ENCODE measurements at places on chromosomes 12 and 14.
A peak's percentile ranks its signal among the peaks of the same experiment; 100 is the strongest.

DNA sequence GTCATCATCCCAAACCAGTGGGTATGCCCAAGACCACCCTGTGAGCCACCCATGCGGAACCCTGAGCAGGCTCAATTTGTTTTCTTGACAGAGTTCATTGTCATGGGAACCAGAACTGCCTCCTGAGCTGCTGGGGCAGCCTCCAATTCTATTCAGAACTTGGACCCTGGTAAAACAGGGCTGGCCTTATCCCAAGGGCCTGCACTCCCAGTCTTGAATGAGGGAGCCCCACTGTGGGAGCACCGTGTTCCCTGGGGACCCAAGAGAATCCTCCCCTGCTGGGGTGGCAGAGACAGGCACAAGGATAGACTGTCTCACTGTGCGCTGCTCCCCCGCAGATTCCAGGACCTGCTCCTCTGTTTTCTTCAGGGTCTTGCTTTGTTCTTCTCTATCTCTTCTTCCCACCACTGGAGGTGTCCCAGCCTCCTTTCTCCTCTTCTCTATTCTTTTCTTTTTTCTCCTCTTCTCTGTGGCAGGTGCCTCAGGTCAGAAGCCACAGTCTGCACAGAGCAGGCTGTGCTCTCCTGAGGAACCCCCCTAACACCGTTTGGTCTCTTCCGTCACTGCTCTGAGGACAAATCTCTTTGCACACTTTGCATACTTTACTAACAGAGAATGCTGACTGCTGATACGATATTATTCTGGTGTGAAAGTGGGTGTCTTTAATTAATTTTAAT lies 31.2 kb upstream of the CHPT1 start:
- DNase-seq, result no peak

DNA sequence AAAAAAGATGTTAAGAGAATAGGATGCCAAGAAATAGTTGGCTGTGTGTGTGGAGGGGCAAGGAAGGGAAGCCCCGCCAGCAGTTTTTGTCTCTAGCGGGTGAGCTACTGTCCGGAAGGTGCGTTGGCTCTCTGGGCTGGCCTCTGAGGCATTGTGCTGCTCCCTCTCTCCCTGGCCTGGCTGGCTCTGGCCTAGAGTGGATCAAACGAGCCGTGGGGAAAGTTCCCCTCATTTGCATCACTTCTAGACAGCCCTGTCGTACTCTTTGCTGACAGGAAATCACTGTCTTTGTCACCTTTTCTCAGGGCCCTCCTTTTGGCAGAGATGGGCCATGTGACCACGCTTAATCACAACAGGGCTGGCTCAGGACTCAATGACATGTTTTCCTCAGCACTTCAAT lies 236.1 kb upstream of the NPAS3 start:
- DNase-seq, result no peak

DNA sequence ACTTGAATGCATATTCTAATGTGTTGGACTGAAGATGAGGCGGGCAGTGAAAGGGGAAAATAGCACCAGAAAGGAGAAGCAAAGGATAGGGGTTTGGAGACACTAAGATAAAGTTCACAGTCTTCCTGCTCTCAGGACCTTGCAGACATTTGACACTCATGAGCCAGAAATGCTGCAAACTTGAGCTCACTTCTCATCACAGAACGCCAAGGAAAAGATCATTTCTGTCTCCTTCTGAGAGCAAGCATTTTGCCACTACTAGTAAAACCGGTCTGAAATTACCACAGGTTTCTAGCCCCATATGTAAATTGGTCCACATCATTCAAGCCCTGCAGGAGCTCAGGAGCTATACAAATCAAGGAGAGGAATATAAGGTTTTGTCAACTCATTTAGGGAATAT lies 44.6 kb upstream of the ANO2 start:
- no peak for DNase-seq

GRCh38 chr14:83894568-83894967 lies 1635.4 kb upstream of the FLRT2 start:
- no peak for DNase-seq

DNA sequence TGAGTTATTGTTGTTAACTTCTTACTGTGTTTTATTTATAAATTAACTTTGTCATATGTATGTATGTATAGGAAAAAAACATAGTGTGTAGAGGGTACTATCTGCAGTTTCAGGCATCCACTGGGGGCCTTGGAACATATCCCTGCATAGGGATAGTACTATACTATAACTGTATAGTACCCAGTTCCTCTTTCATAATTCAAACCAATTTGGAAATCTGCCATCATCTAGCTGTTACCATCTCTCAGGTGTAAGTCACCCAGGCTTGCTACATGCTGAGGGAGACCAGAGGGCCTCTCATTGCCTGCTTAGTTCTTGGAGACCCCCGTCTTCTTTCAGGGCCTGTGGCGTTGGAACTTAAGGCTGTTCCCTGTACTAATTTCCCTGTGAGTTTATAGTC lies 12.9 kb upstream of the DCD start:
- DNase-seq, result no peak

GRCh38 chr14:80315681-80316080 lies 104.4 kb upstream of the DIO2 start:
- no peak for DNase-seq

DNA sequence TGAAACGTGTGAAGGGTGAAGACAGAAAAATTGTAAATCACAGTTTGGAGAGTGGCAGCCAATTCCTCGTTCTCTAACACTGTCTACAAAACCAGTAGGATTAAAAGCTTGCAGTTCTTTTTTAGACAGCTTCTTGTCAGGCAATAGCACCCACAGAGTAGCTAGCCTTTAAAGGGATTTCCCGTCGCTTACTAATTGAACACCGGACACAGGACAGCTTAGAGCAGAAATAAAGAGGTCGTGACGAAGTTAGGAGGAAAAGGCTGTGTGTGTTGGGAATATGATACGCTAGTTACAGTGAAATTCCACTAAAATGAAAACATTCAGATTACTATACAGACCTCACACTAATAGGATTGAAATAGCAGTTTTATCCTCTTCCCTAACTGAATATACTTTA lies 149.1 kb upstream of the FLRT2 start:
- no peak for DNase-seq

GRCh38 chr12:132624910-132625630 lies 6.5 kb downstream of the P2RX2 start:
- no peak for DNase-seq

GRCh38 chr14:95052016-95052585 lies 105.2 kb downstream of the DICER1 start:
- DNase-seq, result no peak

DNA sequence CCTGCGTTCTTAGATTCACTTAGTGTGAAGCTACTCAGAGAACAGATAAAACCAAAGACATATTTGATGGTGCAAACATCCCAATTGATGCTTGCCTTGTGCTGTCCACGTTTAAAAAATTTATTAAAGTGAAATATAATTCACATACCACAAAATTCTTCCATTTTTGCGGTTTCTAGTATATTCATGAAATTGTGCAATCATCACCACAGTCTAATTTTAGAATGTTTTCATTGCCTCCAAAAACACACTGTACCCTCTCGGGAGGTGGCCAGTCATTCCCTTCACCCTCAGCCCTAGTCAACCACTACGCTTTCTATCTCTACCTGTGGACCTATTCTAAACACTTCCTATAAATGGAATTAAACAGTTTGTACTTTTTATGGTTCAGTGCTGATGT lies 1109.2 kb downstream of the FLRT2 start:
- DNase-seq, result no peak

GRCh38 chr12:21828779-21829178 lies 54.3 kb upstream of the KCNJ8 start:
- DNase-seq, result no peak

- DNase-seq, result no peak
Observed at GRCh38 chr14:92500491-92500941, 13.1 kb upstream of the RIN3 start.

DNA sequence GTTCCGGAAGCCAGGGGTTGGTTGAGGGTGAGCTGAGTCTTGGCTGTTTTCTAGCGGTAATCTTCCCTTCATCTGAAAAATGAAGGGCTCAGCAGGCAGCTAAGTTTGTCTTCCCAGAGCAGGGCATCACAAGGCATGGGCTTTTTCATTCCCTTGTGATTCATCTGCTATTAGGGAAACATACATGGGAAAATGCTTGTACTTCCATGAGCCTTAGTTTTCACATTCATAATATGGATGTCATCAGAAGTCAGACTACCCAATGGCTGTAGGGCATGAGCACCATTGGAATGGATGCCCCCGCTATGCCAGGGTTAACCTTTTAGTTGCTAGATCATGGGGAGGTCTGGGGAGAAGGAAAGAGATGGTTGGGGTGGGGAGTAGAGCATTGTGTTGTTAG lies 18.7 kb downstream of the HELB start:
- DNase-seq, result no peak

GRCh38 chr12:82458101-82458500 lies 99.8 kb downstream of the METTL25 start:
- no peak for DNase-seq

GRCh38 chr14:26286081-26286912 lies 311.5 kb downstream of the NOVA1 start:
- DNase-seq, result no peak

- no peak for DNase-seq
Observed at GRCh38 chr12:126518596-126519200, 1453.5 kb downstream of the AACS start.

DNA sequence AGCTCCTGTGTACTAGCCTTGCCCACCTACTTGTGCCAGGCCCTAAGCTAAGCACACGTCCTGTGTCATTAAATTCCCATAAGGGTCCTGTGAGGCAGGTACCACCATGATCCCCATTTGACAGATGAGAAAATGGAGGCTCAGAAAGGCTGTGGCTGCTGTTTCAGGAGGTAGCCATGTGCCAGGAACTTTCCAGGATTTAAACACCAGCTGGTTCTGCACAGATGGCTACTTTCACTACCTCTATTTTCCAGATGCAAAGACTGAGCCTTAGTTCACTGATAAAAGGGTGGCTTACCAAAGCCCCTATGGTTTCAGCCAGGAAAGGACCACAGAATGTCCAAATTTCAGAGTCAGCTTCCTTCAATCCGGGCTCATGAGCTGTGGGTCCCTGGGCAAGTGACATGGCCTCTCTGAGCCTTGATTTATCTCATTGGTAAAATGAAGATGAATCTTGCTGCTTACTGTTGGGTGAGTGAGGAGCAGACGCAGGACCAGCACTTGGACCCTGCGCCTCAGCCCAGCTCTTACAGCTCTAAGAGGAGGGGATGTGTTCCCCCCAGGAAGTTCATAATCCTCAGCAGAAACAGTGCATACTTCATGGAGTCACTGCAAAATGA lies 23.5 kb downstream of the CMKLR1 start:
- DNase-seq, result no peak

DNA sequence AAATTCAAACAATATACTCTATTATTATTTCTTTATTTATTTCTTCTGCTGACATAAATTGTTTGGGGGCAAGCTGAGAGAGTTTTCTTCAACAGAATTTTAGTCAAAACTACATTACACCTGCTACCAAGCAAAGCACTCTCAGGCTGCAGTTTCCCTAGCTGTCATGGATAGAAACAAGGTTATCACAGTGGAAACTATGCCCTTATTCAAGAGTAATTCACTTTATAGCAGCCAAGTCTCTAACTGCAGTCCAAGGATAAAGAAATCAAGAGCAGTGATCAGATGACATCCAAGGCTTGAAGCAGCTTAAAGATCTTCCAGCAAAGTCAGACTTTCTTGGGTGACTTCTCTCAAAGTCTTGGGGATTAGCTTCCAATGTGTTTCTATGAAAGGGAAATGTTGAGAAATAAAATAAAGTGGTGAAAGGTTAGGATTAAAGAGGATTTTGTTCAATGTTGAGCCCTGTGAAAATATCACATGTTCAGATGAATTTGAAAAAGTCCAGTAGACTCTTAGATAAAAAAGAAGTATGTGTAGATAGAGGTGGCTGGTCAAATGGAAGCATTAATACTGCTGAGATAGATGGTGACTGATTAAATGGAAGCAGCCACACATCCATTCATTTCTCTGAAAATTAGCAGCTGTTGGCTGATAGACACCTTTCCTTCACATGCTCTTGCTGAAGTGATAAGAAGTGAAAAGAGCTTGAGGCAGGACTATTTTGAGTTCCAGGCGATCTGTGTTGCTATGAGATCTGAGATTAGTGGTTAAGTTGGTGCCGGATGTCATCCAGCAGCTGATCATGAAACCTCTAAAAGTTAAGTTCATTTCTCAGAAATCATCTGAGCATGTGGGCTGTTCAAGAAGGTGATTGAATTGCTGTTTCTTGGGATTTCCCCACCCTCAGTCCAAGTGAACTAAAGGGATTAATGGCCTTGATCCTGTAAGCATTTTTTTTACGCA lies 257.8 kb upstream of the BTG1 start:
- no peak for DNase-seq

GRCh38 chr12:53530920-53531319 lies 23.6 kb upstream of the NPFF start:
- no peak for DNase-seq

- no peak for DNase-seq
Observed at GRCh38 chr12:99984271-99985128, at the start of gene ANKS1B. Gene ANKS1B, minus strand, starts transcription at chr12:99984936. Its CDS starts 699 bp downstream, at chr12:99984237.

- DNase-seq, result peak; percentile 78
Observed at GRCh38 chr14:37056473-37056872, 115.9 kb downstream of the SLC25A21 start.

DNA sequence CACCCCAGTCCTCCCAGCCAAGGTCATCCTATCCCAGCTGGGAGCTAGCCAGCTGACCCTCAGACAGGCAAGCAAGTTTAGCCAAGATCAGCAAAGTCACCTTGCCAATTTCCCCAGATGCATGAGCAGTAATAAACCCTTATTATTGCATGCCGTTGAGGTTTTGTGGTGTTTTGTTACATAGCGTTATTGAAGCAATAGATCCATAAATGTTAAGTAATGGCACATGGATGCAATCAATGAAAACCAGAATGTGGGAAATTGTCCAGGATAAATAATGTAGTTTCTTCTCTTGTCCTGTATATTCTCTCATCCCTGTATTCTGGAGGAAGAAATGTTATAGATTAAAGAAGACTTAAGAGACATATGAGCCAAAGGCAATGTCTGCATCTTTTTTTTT lies 18.0 kb upstream of the TMEM260 start:
- DNase-seq, result no peak

DNA sequence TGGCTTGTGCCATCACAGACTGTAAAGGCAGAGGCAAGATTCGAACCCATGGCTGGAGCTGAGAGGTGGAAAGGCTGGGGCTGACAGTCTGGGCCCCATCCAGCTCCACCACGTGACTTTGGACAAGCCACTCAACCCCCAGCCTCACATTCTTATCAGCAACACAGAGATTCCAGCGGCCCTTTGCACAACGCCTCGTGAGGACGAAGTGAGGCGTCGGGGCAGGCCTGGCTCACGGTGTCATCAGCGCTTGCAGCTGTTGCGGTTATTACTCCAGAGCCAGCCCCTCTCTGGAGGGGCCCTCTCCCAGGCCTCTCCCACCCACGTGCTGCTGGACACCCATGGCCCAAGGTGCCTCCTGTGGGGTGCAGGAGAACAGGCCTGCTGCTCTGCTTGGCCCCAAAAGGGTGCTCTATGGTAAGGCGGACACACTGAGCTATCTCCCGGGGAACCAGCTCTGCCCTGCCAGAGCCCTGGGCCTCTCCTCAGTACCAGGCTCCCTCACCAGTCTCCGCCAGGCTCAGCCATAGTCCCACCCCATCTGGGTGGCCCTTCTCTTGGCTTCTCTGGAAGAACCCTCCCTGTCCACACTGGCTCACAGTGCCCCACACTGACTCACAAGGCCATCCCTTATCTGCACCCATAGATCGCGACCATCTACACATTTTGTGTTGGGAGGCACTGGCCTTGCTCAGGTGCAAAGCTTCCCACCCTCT lies 21.1 kb downstream of the CHGA start:
- DNase-seq, result no peak

- no peak for DNase-seq
Observed at GRCh38 chr14:104856157-104856868, 8.8 kb upstream of the CEP170B start.

- DNase-seq, result no peak
Observed at GRCh38 chr12:125178222-125178621, 113.0 kb downstream of the AACS start.
